ENCODE measurements at places on chromosomes 1 and 21.

DNA sequence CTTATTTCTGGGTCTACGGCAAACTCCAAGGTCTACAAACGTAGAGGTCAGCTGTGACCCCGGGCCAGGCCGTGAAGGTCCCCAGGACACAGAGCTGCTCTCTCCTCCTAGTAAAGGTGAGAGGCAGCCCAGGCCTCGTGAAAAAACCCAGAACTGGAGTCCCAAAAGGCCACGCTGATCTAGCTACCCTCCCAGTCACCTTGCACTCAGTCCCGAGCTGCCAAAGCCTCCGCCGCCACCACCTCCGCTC is 125 bp downstream of the ATP5PF start:
- peak; percentile 35 for DNase-seq

DNA sequence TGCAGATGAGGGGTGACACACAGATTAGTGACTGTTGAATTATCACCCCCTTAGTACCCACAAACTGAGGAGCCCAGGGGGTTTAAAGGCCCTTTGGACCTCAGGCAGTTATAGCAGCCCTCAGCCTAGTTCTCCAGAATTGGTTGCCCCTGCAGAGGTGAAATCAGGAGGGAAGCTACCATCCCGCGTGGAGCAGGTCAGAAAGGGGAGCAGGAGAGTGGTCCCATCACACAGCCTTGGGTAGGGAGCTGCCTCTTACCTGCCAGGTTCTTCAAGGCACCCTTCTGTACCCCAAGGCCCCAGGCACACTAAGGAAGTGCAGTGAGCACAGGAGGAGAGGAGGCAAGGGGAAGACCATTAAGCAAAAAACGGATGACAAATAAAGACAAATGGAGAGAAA is 121.2 kb upstream of the TNR start:
- DNase-seq: no peak

- peak; percentile 26 for DNase-seq
Observed at GRCh38 chr1:215566556-215567490, at the start of gene KCTD3. Gene KCTD3, plus strand, starts transcription at chr1:215567304. Its CDS starts 382 bp downstream, at chr1:215567686.

DNA sequence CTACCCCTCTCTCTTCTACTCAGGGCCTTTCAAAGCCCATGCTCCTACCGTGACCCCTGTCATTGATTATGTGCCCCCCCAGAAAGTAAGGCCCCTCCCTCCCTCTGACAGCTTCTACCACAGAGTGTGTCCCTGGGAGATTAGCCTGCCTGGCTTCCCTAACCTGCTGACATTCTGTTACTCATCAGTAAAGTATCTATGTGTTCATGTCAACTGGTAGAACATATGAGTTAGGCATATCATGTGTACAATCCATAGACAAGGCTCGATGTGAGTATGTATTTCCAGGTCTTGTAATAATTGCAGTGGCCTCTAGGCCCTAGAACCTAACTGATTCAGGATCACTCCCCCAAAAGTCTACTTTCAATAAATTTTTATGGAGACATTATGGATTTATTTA is 120.0 kb downstream of the GIPC2 start:
- DNase-seq: no peak

DNA sequence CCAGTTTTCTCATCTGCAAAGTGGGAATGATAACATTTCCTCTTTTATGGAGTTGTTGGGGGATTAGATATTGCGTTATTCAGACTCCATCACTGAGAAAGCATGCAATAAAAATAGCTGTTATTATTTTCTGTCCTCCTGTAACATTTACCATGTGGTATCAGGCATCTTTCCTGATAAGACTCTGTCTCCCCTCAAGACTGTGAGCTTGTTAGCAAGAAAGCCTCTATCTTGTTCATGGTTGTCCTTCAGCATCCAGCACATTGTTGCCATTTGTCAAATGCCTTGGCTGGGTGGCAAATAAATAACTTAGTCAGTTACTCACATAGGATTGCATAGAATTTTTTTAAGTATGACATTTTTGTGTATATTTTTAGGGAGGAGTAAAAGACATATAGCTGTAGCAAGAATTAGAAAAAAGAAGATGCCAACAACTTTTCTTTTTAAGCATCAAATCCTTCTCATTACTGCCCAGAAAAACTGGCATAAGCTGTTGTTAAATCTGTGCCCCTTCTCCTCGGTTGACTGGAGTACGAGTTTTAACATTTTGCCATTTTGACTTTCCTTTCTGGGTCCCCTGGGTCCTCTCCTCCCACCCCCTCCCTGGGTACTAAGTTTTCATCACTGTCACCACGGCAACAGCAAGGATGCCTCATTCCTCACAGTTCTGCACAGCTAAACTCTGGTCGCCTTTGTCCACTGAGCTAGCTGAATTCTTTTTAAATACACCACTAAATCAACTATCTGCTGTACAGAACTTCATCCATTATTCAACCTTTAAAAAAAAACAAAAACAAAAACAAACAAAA is 1.0 kb upstream of the JAM2 start:
- DNase-seq: no peak

- DNase-seq: no peak
Observed at GRCh38 chr1:50661626-50662025, 238.4 kb upstream of the DMRTA2 start.

GRCh38 chr1:20480951-20481617 is 4.9 kb downstream of the CAMK2N1 start:
- no peak for DNase-seq

GRCh38 chr1:67020304-67020703 is 33.6 kb downstream of the SLC35D1 start:
- DNase-seq: no peak

GRCh38 chr1:19372136-19372514 is 60.0 kb downstream of the SLC66A1 start:
- DNase-seq: no peak

DNA sequence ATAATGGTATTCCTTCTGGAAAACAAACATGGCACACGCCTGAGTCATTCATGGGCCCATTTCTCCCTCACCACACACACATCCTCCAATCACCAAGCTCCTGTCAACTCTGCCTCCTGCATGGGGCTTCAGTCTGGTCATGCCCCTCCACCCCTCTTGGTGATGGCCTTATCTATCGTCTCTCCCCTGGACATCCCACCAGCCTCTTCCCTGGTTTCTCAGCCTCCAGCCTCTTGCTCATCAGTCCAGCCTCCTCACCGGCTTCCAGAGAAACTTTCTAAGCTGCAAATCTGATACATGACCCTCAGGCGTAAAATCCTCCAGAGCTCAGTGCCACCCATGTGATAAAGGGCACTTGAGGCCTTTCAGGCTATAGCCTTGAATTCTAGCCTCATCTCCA is 243.9 kb downstream of the FOXD2 start:
- DNase-seq: no peak

- DNase-seq: peak; percentile 25
Observed at GRCh38 chr1:89725011-89725370, 92.1 kb downstream of the LRRC8C start.

DNA sequence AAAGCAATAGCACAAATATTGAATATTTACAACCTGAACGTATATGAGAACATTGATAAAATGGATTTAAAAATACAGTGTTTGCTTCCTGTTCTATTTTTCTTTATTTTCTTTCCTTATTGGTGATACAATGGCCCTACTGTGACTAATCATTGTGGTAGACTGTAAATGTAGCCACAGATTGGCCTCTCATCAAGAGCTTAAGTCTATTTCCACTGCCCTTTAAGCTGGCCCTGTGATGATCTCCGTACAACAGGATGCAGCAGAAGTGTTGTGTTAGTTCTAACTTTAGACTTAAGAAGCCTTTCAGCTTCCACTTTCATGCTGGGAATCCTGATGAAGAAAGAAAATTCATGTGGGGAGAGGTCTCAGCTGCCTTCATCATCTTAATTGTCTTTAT is 285.6 kb upstream of the B3GALT2 start:
- no peak for DNase-seq

DNA sequence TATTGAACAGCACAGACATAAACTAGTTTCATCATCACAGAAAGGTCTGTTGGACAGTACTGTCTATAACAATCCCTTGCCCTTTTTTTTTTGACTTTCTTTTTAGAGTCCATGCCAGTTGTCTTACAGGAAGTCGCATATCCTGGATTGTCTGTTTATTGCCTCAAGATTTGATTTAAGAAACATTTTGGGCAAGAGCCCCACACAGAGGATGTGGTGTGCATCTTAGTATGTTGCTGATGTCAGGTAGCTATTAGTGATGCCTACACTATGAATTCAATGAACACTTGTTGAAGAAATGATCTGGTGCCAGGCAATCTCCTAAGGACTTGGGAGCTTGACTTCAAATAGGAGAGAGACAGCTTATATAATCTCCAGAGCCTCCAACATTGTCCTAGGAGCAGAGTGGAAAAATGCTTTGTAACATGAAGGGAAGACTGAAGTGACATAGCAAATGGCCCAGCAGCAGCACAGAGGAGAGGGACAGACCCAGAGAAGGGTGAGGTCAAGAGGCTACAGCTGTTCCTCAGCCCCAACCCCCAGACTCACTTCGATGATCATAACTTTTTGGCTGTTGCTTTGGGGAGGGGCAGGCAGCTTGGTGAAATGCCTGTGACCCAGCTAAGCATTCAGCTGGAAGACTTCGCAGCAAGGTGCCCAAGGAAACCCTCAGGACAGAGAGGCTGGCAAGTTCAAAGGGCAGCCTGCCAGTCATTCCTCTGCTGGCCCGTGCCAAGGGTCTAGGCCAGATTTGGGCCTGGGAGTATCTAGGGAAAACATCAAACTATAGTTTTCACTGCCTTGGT is 7.5 kb upstream of the RAB29 start:
- no peak for DNase-seq

- DNase-seq: no peak
Observed at GRCh38 chr1:39086865-39087409, 60.8 kb downstream of the NDUFS5 start.

- DNase-seq: no peak
Observed at GRCh38 chr21:15521644-15522001, 208.2 kb upstream of the USP25 start.

DNA sequence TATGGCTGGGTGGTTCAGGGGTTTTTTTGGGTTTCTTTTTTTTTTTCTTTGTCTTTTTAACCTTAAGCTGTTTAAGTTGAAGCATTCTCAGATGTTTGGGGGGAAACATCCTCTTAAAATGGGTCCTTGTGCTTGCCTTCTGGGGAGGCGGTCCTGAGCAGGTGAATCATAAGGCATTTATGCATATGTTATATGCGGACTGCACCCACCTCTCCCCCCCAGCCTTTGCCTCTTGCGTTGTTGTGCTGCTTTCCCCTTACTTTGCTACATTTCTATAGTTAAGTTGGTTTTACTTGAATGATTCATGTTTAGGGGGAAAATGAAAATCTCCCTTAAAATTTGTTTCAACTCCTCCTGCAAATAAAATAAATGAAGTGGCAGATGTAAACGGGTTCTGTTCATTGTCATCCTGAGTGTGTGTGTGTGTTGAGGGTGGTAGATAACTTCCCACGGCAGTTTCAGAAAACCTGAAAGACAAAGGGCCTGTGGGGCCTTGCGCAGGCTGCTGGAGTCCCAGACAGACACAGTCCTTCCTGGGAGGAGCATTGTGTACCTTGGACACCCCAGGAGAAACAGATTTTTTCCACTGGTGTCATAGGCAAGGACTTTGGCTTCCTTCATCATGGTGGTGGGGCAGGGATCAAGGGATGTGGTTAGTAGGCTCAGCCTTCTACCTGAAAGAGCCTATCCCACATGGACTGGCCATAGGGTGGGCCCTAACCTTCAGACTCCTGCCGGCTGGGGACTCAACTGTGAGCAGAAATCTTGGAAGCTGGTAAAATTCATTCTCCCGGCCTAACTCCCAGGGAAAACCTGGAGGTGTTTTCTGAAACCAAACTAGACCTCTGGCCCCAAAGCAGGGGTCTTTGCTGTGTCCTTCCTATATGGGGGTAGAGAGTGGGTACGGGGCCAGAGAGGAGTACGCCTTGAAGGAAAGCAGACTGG is 926 bp upstream of the SH3D21 start:
- DNase-seq: no peak

- DNase-seq: no peak
Observed at GRCh38 chr1:60861961-60862567, 220.3 kb upstream of the NFIA start.

GRCh38 chr1:201500670-201501120 is 6.2 kb downstream of the CSRP1 start:
- no peak for DNase-seq

GRCh38 chr1:208088319-208088718 is 155.9 kb downstream of the PLXNA2 start:
- no peak for DNase-seq

GRCh38 chr1:187074445-187075048 is 245.8 kb downstream of the PLA2G4A start:
- no peak for DNase-seq

DNA sequence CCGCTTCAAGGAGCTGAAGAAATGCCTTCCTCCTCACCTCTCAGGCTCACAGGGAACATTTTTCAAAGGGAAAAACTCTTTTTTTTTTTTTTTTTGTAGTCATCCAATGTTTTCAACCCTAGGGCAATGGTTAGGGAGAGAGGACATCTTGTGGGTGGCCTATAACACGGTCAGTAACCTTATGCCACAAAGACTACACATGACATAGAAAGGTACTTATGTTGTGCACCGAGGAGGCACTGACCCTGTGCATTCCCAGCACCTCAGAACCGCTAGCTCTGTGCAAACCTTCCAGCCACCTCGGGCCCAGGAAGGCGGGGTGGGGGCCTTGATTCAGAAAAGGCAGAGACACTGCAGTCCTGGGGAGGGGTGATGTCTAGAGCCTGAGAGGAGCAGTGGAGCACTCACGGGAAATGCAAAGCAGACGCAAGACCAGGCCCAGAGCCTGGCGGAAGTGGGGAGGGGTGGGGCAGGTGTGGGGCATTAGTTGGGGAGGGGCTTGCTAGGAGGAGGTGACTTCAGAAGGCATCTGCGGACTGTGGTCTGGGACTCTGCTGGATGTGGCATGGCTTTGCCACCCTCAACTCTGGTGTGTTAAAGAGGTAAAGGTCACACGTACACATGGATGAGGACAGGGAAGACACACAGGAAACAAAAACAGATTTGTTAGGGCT is 68.6 kb downstream of the MDM4 start:
- DNase-seq: no peak

GRCh38 chr1:198056255-198056654 is 100.5 kb upstream of the NEK7 start:
- peak; percentile 1 for DNase-seq

DNA sequence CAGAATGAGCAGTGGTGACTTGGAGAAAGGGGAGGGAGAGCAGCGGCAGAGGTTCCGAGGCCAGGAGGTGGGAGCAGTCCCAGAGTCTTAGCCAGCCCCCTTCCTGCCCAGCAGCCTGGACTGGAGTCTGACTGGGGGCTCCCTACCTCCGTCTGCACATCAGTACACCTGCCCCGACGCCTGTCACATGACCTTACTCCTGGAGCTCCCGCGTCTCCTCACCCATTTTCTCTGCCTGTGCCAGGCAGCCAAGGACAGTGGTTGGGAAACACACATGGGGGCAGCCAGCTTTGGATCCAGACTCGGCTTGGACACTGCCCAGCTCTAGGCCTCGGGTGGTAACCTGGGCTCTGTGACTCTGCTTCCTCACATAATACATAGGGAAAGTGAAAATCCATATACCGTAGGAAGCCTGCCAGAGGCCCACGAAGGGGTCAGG is 16.9 kb downstream of the ACTRT2 start:
- DNase-seq: no peak

- DNase-seq: no peak
Observed at GRCh38 chr1:26811708-26812107, 14.8 kb upstream of the ZDHHC18 start.

Measured in stimulated activated CD4-positive, alpha-beta T cell treated with anti-CD3 and anti-CD28 coated beads, Interleukin-1b, Interleukin-23, amount 100 ng/mL, for 4 hours (primary cell).